ENCODE measurements at places on chromosomes 7 and 10.

DNA sequence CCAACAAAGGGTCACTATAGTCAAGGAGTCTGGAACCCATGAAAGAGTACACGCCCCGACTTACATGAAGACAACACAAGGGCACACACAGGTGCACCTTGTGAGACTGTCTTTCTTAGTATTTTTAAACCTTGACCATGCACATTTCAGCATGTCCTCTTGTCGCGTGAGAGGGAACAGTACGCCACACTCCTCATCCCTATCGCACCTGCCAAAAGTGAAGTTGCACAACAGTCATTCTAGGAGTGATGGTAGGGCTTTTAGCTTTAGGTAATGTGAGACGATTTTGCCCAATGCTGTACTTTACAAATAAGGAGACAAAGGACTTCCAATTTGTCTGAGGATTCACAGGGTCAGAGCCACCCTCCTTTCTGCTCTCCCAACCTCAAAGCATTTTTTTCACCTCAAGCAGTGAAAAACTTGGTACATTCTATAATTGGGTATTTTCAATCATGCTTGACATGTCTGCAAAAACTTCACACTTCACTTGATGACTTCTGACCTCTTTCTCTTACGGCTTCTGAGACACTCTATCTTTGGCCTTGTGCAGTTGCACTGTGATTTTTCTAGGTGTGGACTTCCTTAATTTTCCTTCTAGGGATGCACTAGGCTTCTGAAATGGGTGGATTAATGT is 173.9 kb upstream of the GRB10 start:
- DNase-seq, result no peak

DNA sequence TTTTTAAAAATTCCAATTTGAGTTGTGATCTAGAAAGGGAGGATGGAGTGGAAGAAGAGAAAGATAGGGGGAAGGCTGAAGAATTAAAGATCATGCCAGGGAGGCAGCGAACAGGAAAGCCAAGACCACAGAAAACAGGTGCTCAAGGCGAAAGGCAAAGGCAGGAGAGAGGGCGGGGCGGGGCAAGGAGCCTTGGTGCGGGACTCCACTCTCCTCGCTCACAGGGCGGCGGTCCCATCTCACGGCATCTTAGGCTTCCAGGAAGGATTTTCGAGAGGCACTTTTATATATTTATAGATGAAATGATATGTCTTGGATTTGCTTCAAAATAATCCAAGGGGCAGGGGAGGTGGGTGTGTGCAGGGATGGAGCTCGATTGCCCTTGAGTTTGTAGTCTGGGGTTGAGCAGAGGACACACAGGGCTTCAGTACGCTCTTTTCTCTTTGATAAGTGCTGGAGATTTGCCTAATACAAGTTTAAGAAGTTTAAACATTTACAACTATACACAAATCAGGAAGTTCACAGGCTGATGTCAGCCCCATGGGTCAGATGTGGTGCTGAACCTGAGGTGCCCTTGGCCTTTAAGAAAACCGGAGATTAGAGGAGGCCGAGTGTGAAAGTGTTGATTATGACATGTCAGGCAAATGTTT is 161.1 kb downstream of the PRKAG2 start:
- no peak for DNase-seq

DNA sequence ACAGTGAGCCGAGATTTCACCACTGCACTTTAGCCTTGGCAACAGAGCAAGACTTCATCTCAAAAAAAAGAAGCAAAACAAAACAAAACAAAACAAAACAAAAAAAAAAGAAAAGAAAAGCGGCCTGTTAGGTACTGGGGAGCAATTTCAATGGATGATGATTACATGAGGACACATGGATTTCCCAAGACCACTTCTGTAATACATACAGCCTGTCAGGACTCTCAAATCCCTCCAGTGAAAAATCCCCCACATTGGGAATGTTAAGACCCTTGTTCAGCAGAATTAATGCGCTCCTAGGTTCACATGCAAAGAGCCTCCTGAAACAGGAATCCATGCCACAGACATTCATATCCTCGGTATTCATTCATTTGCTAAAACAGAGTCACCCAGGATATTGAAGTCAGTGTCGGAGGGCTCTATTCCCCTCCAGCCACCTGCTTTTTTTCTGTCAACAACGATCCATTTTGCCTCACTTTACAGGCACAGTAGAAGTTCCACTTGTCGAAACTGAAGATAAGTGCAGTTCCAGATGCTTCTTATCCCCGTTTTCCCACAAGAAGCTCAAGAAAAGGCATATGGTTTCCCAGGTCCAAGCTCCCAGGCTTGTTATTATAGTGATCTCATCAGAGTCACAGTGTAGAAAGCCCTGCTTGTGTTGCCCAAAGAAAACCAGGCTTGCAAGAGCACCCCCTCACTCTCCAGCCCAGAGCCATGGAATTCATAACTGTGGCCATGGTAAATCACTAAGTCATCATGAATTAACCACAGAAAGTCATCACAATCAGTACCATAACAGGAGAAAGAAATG is 20.2 kb downstream of the SLC16A12 start:
- DNase-seq, result no peak

DNA sequence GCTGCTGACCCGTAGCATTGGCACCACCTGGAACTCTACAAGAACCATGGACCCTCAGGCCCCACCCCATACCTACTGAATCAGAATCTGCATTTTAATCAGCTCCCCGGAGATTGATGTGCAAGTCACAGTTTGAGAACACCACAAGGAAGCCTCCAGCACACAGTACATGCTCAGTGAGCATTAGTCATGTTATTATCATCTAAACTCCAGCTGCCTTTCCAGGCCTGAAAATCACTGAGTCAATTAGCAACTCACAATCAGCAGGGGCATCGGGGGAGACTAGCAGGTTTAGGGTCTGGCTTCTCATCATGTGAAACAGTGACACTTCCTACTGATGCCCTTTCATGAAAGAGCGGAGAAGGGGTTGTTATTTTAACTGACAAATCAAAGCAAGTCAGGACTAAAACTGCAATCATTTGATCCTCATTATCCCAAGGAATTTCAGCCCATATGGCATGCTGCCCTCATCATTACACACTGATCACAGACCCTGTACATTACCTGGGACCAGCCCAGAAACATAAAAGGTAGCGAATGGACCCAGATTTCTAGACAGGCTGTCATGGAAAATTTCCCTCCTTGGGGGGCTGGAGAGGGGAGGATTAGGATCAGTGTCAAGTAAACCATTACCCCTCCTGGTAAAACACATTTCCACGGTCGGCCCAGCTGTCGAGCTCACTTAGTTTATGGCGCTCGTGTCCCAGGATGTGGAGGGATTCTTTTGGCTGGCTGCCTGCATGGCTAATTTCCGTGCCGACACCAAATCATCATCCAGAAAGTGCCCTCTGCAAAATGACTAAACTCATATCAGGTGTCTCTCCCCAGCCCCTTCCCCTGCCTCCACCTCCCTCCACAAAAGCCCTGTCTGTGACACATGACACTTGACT is 122.8 kb downstream of the PRLHR start:
- DNase-seq, result no peak

DNA sequence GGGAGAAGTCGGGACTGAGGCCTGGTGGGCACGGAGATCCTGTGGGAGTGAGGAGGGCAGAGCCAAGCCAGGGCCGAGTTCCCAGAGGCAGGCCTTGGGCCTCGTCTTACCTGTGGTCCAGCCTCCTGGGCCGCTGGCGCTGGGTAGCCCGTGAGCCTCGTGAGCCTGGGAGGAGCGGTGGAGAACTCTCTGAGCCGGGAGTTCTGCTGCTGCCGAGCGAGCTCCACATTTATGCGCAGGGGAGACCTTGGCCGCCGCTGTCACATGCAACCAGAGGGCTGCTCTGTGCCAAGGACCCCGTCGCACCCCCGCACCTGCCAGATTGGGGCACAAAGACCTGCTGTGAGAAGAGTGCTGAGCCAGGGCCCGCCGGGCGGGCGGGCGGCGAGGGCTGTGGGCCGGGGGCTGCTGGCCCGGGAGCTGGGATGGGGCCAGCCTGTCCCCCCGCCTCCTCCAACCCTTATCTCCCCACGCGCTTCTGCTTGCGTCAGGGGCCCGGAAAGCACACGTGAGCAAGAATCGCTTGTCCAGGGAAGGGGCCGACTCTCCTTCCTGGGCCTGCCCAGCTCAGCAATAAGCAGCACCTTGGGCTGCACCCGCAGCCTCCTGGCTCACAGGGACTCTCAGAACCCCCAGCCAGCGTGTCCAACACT is 10.2 kb downstream of the VENTX start:
- DNase-seq, result no peak

- DNase-seq, result no peak
Observed at GRCh38 chr10:12602521-12602920, 253.2 kb downstream of the CAMK1D start.

- peak; percentile 65 for DNase-seq
Observed at GRCh38 chr7:151008143-151008510, 16.2 kb downstream of the ATG9B start.

- no peak for DNase-seq
Observed at GRCh38 chr7:5286933-5287332, 4.2 kb downstream of the SLC29A4 start.

DNA sequence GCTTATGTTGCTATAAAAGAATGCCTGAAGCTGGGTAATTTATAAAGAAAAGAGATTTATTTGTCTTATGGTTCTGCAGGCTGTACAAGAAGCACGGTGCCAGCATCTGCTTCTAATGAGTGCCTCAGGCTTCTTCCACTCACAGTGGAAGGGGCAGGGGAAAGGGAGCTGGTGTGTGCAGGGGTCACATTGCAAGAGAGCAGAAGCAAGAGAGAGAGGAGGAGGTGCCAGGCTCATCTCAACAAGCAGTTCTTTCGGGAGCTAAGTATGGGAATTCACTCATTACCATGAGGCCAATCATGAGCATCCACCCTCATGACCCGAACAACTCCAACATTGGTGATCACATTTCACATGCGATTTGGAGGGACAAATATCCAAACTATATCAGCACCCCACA is 17.2 kb upstream of the SLK start:
- DNase-seq, result no peak

DNA sequence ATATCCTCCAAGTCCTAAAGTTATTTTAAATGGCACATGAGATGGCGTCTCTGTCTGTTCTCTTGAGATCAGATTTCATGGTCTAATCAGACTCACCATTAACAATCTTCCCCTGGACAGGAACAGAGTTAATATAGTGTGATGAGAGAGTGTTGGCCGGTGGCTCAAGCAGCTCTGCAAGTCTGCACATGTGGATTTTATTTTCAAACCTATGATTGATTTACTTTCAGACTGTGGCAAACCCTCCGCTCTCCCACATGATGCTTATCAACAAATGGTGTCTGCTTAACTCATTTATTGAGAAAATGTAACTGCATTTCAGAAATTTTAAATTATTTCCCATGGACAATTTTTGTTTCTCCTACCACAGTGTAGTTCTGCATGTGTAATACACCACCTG is 46.5 kb upstream of the HGF start:
- no peak for DNase-seq

- no peak for DNase-seq
Observed at GRCh38 chr10:132148261-132149251, 38.2 kb upstream of the DPYSL4 start.

- DNase-seq, result no peak
Observed at GRCh38 chr10:17431871-17432311, 22.5 kb downstream of the ST8SIA6 start.

DNA sequence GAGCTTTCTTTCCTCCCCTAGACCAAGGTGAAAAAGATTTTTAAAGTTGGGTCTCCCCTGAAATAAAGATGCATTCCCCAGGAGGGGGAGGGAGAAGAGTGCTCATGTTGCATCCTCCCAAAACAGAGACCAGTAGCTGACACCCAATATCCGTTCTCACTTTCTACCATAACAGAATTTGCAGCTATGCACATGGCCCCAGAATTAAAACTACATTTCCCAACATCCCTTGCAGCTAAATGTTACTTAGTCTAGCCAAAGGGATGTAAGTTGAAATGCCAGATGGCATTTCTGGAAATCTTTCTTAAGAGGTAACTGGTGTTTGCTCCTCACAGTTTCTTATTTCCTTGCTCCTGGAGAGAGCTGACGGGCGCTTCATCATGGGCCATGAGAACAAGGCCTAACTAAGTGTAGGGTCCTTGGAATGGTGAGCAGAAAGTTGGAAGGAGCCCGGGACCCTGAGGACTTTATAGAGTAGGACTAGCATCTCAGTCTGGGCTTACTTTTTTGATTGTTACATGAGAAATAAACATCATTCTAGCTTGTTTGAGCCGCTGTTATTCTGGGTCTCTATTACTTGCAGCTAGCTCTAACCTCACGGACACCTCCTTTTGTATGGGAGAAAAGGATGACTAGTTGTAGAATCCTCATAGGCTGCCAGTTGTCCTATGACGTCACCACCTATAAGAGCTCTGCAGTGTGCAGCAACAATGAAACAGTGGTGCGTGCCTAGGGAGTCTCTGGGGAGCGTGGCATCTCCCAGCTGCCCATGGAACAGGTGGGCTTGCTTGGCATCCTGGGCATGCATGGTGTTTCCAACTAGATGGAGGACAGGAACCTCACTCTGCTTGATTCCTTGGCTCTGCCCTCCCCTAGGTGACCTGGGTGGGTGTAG is 46.1 kb upstream of the EXOC6 start:
- no peak for DNase-seq

DNA sequence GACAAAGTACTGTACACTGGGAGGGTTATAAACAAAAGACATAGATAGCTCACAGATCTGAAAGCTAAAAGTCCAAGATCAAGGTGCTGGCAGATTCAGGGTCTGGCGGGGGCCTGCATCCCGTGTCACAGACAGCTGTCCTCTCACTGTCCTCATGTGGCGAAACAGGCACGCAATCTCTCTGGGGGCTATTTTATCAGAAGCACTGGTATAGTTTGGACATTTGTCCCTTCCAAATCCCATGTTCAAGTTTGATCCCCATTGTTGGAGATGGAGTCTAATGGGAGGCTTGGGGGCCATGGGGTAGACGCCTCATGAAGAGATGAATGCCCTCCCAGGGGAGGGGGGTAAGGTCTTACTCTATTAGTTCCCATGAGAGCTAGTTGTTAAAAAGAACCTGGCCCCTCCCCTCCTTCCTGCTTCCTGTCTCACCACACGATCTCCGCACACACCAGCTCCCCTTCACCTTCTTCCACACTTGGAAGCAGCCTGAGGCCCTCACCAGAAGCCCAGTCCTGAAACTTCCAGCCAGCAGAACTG is 72.5 kb upstream of the UCN3 start:
- DNase-seq, result peak; percentile 68

DNA sequence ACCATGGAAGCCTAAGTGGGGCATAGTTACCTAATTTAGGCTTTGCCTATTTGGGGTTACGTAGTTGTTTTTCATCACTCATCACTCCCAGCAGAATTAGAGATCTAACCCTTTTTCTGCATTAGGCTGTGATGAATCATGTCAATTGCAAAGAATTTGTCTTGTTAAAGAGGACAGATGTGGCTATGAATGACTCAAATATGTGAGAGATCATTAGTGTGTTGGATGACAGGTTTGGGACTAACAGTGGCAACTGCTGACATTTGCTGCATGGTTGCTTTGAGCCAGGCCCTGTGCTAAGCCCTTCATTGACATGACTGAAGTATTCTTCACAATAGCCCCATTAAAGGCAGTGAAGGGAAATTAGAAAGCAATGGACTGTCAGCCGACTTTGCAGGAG is 83.4 kb upstream of the BMPER start:
- no peak for DNase-seq

All from CD4-positive, alpha-beta T cell treated with Interleukin-12 subunit alpha and Interleukin-12 subunit beta, for 1 hour (primary cell).